ENCODE measurements at places on chromosomes 2 and 18.

DNA sequence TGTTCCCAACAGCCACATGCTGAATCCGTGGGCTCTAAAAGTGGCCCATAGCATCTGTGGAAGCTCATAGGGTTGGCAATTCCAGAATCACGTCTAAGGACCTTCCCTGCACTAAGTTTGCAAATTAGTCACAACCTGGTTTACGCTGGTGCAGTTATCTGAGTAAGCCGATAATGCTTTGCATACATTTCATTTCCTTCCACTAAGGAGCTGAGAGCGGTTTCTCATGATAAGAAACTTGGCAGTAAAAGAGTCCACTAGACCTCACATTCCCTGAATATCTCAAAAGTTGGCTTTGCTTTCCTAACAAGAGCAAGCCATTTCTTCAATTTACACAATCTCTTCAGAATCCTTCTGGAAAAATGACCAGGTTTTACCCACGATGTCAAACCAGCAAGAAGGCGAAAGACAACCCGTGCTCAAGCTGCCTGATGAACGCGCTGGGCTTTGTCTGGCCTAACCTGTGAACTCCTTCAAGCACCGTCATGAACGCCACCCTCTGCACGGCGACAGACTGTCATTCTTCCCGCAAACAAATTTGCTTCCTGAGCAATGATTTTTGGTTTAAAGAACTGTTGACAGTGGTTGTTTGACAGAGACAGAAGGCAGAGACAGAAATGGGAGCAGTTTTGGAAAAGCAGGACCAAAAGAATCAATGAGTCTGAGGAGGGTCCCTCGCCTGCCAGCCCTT lies 73.0 kb upstream of the COPS8 start:
- no peak for DNase-seq

GRCh38 chr2:239621611-239622010 lies 220.8 kb upstream of the HDAC4 start:
- no peak for DNase-seq

DNA sequence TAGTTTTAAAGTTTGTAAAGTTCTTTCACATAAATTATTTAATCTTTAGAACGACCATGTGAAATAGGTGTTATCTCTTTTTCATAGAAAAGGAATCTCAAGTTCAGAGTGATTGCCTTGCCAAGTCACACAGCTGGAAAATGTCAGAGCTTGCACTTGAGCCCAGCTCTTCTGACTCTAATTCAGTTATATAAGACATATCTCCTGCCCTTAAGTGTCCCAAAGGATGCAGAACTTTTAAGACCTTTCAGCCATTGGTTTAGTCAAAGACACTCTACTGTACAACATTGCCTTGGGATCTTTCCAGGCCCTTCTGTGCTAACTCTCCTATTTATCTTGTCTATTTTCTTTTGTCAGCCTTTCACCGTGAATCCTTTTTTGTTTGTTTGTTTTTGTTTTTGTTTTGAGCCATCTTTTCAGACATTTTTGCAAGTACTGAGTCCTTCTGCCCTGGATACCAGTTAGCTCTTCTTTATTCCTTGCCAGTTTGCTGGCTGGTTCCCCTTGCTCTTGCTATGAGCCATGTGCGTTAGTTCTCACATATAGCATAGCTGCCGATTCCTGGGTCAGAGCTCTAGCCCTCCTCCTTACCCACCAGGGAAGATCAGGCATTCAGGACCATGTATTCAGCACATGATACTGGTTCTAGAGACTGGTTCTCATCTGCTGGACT lies 160.0 kb upstream of the MYO3B start:
- DNase-seq: no peak

- DNase-seq: no peak
These were observed 22.0 kb upstream of the ASPRV1 start for GRCh38 chr2:69983392-69983966.
